ENCODE measurements at places on chromosomes 11 and 22.

- H3K4me3 ChIP-seq, result no peak overlapping the region
- no peaks in the 10 kb centered on the region for H3K27me3 ChIP-seq
- peaks cover 5% of the 10 kb centered on the region for H3K4me1 ChIP-seq
- no peaks in the 10 kb centered on the region for H3K36me3 ChIP-seq
These were observed 41.0 kb upstream of the EIF3D start for GRCh38 chr22:36569999-36570398.

DNA sequence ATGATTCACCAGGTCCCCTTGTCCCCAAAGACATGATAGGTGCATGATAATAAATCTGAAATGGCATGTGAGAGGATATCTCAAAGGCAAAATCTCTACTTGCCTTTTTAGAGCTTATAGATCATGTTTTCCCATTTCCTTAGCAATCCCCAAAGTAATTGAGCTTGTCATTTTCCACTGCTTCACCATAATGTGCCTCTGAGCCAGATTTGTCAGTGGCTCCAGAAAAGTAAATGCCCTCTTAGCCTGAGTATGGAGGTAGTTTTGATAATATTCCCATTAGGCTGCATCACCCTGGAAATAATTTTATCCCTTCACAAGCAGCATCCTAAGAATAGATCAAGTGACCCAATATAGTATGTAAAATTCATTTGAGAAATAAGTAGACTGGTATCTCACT is 36.7 kb upstream of the ADSL start:
- H3K4me3 ChIP-seq, result no peak overlapping the region
- DNase-seq, result no peak
- H3K27ac ChIP-seq, result no peak overlapping the region

DNA sequence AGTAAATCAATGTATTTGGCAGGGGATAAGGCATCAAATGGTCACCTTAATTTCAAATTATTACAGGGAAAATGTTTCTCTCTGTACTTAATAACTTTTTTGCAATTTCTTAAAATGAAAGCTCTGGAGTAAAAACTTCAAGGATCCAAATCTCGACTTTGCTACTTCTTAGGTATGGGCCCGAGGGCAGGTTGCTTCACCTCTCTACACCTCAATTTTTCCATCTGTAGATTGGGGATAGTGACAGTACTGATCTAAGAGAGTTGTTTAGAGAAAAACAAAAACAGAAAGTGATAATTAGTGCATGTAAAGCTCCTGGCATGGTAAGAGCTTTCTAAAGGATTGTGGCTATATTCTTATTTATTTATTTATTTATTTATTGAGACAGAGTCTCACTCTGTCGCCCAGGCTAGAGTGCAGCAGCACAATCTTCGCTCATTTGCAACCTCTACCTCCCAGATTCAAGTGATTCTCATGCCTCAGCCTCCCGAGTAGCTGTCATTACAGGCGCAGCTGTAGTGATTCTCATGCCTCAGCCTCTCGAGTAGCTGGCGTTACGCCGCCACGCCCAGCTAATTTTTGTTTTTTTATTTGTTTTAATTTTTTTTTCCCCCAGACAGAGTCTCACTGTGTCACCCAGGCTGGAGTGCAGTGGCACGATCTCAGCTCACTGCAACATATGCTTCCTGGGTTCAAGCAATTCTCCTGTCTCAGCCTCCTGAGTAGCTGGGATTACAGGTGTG is 2.3 kb upstream of the TFIP11 start:
- H3K4me1 ChIP-seq, result peaks cover 3% of the 10 kb centered on the region
- no peak for DNase-seq
- H3K27me3 ChIP-seq, result no peaks in the 10 kb centered on the region

- H3K27ac ChIP-seq, result no peak overlapping the region
- no peak overlapping the region for H3K4me3 ChIP-seq
- peaks cover under 1% of the 10 kb centered on the region for H3K36me3 ChIP-seq
- no peak for DNase-seq
- H3K4me1 ChIP-seq, result peaks cover 3% of the 10 kb centered on the region
These were observed 6.9 kb downstream of the NAALADL1 start for GRCh38 chr11:65051398-65051858.

DNA sequence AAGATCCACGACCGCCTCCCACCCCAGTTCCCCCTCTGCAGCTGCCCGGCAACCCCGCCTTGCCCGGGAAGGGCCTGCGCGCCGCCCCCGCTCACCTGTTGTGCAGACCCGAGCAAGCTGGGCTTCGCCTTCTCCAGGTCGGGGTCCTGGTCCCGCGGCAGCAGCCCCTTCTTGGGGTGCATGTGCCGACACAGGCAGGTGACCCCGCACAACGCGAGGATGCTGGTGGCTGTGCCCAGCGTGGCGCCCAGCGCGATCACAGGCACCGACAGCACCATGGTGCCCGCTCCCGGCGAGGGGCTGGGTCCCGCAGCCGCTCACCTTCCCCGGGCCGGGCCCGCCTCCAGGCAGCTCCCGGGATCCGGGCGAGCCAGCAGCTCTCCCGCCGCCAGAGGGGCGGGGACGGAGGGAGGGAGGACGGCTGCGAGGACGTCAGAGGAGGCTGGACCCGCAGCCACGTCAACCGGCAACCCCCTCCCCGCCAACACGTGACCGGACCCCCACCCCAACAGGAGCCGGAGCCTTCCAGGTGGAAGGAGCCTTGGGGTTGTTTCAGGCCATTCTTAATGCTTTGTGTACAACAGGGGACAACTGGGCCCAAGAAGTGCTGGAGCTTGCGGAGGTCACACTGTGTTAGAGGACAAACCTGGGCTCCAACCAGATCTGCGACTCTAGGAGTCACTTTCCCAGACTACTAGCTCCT is at the start of gene SYT13:
SYT13 (minus strand) TSS at position 412 of the 703 bp plus-strand sequence; CDS start at position 278, 134 bp downstream.
- H3K27ac ChIP-seq, result no peak within 1 kb of the TSS
- DNase-seq, result no peak
- H3K36me3 ChIP-seq, result no peaks in the 10 kb centered on the region
- peaks cover 9% of the 10 kb centered on the region for H3K4me1 ChIP-seq
- H3K27me3 ChIP-seq, result peaks cover 76% of the 10 kb centered on the region

DNA sequence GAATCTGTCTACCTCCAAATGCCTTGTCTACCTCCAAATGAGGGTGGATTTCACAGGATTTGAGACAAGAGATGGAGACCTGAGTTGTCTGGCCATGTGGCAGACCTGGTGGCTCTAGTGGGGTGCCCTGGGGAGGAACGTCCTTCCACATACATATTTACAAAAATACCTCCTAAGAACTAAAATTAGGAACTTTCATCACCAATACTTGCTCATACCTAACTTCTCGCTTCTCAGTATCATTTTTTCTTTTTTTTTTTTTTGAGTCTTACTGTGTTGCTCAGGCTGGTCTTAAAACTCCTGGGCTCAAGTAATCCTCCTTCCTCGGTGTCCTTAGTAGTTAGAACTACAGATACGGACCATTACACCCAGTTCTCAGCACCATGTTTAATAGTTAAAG is 117.9 kb downstream of the MED15 start:
- H3K27me3 ChIP-seq, result peaks cover 62% of the 10 kb centered on the region
- H3K4me1 ChIP-seq, result no peaks in the 10 kb centered on the region
- no peak overlapping the region for H3K27ac ChIP-seq
- no peak overlapping the region for H3K4me3 ChIP-seq
- DNase-seq, result no peak
- no peaks in the 10 kb centered on the region for H3K36me3 ChIP-seq

DNA sequence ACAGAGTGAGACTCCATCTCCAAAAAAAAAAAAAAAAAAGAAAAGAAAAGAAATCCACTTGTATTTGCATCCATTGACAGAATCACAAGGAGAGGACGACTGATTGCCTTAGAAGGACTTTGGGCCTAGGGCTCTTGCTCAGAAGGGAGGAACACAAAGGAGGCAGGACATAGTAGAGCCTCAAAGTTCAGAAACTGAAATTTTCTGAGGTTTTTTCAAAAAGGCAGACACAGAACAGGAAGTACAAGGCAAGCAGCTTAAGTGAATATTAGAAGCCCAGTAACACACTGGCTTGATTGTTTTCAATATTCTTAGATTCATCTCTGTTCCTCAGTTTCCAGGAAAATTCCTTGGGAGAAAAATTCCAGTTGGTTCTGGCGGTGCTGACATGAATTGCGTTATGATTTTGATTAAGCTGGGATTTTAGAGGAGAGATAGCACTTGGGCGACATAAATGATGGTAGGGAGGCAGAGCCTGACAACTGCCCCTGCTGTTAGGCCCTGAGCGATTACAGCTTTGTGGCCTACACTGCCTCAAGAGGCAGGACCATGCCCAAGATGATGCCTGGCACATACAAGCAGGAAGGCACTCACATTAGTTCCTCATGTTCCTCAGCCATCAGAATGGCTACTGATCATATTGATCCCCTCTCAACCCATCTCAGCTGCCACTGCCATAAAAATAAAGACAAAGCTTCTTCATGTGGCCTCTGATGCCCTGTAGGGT is 15.3 kb downstream of the CLPB start:
- H3K4me1 ChIP-seq, result peaks cover 6% of the 10 kb centered on the region
- no peak overlapping the region for H3K4me3 ChIP-seq
- DNase-seq, result no peak
- no peaks in the 10 kb centered on the region for H3K27me3 ChIP-seq
- peaks cover 4% of the 10 kb centered on the region for H3K36me3 ChIP-seq

GRCh38 chr11:95515371-95515770 is 274.2 kb downstream of the FAM76B start:
- no peak for DNase-seq
- H3K4me3 ChIP-seq, result no peak overlapping the region
- no peak overlapping the region for H3K27ac ChIP-seq
- peaks cover 3% of the 10 kb centered on the region for H3K4me1 ChIP-seq

GRCh38 chr11:57515332-57516060 is at the start of gene SLC43A1:
SLC43A1 (minus strand) TSS chr11:57515702; CDS start chr11:57514111, 1,591 bp downstream.
- peak within 1 kb of the TSS; percentile 72 for H3K4me3 ChIP-seq
- H3K27me3 ChIP-seq, result no peaks in the 10 kb centered on the region
- no peak within 1 kb of the TSS for H3K27ac ChIP-seq
- no peaks in the 10 kb centered on the region for H3K36me3 ChIP-seq
